Left ventricle myocardium superior (tissue), 1 donor: ENCODE measurements at places on chromosomes 16 and 17.

GRCh38 chr17:38544839-38545209 lies 60.9 kb downstream of the SRCIN1 start:
- DNase-seq = no peak

DNA sequence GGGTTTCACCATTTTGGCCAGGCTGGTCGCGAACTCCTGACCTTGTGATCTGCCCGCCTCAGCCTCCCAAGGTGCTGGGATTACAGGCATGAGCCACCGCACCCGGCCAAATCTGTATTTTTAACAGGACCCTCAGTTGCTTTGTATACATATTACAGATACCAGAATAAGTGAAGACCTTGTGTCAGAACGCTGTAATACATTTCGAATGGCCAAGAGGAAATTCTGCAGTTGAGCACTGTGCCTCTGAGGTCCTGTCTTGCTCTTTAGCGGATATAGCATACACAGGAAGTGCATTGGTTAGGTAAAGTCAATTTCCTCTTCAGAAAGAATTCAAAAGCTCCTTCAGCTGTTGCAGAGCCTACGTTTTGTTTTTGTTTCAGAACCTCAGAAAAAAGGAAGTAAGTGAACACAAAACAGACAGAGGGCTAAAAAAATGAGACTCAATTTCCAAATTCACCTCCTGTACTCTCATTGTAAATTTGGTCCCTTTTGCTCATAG lies 15.7 kb downstream of the CRLF3 start:
- DNase-seq = no peak

GRCh38 chr17:14359163-14360020 lies 58.5 kb downstream of the HS3ST3B1 start:
- no peak for DNase-seq

DNA sequence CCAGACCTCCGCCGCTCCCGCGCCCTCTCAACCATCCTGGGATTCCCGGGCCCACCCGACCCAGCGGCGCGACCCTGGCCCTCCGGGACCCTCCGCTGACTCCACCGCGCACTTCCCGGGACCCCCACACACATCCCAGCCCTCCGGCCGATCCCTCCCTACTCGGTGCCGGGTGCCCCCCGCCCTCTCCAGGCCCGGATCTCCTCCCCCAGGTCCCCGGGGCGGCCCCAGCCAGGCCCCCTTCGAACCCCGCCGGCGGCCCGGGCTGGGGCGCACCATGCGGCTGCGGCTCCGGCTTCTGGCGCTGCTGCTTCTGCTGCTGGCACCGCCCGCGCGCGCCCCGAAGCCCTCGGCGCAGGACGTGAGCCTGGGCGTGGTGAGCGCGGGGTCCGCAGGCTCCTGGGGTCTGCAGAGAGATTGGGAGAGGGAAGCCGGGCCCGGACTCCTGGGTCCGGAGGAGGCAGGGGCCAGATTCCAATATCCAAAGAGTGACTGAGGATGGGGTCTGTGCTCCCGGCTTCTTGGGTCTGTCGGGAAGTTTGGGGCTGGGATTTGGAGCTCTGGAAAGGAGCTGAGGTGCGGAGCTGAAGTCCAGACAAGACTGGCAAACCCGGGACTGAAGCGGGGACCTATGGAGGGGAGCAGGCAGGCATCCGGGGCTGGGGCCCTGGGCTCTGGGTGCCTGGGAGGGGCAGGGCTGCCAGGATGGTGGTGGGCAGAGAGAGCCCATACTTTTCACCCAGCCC lies 453 bp downstream of the MMP25 start:
- no peak for DNase-seq

DNA sequence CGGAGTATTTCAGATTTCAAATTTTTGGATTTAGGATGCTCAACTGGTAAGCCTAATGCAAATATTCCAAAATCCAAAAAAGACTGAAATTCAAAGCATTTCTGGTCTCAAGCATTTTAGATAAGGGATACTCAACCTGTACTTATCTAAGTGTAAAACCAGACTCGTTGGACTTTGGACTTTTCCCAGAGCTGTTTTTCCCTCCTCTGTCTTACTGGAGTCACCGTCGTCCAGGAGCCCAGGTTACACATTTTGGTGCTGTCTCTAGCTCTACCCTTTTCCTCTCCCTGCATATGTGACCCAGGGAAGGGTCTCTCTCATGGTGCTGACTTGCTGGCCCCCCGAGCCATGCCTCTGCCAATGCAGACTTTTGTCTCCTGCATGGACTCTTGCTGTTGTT lies 46.0 kb upstream of the MMP2 start:
- DNase-seq = no peak

DNA sequence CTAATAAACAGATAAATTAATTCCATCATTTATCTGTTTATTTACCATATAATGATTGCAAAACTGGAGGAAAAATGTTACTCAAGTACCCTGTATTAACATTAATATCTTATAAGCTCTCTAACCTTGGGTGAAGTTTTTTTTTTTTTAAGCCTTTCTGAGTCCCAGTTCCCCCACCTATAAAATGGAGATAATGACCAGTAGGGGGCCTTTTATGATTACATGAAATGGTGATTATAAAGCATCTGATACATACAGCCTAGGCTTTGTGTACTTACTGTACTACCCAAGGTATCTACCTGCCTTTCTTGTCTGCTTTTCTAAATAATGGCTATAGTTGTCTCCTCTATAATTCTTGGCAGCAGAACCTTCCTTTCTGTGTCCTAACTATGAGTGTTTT lies 22.6 kb downstream of the LRRC36 start:
- DNase-seq = no peak

- no peak for DNase-seq
These were observed 643.0 kb upstream of the RBFOX1 start for GRCh38 chr16:6689643-6690042.

DNA sequence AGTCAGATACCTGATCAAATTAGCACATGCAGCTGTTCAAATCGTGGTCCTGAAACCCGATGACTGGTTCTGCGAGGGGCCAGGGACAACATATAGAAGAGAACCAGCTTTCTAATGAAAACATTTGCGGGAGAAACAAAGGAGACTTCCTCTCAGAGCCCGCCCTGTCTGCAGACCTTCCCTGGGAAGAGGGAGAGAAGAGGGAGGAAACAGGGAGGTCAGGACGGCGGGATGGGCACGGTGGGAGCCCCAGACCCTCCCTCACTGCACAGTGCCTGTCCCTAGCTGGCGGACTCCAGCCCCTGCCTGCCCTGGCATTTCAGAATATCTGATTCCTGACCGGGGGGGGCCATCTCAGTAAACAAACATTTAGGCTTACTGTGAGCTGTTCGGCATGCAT lies 317.3 kb downstream of the FOXL1 start:
- no peak for DNase-seq

DNA sequence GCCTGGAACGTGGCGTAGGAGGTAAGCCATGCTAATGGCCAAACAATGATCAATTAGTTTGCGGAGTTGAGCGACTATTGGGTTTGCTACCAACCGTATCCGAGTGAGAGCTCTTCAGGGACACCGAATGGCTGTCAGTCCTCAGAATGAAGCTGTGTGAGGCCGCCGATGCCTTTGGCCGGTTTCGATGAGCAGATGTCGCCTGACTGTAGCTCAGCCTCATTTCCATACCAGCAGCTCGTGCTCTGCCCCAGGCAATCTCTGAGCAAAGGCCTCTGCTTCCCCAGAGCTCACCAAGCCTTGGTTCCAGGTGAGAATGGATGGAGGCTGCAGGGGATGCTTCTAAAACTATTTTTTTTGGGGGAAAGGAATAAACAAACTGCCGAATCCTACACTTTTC lies 111.7 kb upstream of the HS3ST4 start:
- DNase-seq = no peak

- peak; percentile 46 for DNase-seq
These were observed 79.6 kb upstream of the ATP2A3 start for GRCh38 chr17:4043862-4044261.

DNA sequence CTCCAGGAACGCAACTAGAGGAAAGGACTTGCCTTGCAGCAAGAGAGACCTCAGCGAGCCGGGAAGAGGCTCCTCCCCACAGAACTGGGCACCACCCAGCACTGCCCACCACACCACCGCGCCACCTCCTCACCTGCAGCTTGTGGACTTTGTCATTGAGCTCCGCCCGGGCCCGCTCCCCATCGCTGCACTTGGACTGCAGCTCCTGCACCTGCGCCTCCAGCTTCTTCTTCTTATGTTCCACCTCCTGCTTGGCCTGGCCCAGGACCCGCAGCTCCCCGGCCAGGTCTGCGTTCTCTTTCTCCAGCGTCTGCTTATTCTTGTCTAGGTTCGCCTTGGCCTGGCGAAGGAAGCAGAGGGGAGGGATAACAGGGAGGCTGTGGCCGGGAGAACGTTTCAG lies 76.7 kb downstream of the NDE1 start:
- DNase-seq = no peak
